ENCODE measurements at places on chromosomes 7 and 10.
A peak's percentile ranks its signal among the peaks of the same experiment; 100 is the strongest.

- DNase-seq, result no peak
Observed at GRCh38 chr10:24804956-24805355, 81.3 kb upstream of the ARHGAP21 start.

- no peak for DNase-seq
Observed at GRCh38 chr10:130329792-130330191, 193.6 kb downstream of the GLRX3 start.

GRCh38 chr7:52897713-52898112 lies 137.7 kb upstream of the POM121L12 start:
- no peak for DNase-seq

- DNase-seq, result no peak
Observed at GRCh38 chr10:60594476-60595051, 183.7 kb upstream of the CDK1 start.

GRCh38 chr10:114753126-114753525 lies 68.5 kb upstream of the FHIP2A start:
- no peak for DNase-seq

- no peak for DNase-seq
Observed at GRCh38 chr7:67564959-67565358, 568.3 kb downstream of the TYW1 start.

DNA sequence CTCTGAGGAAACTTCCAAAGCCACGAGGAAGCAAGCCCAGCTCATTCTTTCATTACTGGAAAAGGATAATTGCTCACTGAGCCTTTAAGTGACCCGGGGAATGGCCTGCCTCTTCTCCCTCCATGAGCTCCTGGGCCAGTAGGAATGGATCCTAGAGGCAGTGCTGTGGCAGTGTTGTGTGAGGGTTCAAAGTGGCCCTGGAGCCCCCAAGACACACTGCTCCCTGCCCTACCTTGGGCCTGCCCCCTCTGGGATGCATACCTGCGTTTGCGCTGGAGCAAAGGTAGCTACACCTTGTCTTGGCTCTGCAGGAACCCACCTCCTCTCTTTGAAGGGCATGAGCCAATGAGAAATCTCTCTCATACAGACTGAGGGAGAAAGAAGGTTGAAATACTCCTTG lies 115.8 kb upstream of the ANLN start:
- DNase-seq, result no peak

DNA sequence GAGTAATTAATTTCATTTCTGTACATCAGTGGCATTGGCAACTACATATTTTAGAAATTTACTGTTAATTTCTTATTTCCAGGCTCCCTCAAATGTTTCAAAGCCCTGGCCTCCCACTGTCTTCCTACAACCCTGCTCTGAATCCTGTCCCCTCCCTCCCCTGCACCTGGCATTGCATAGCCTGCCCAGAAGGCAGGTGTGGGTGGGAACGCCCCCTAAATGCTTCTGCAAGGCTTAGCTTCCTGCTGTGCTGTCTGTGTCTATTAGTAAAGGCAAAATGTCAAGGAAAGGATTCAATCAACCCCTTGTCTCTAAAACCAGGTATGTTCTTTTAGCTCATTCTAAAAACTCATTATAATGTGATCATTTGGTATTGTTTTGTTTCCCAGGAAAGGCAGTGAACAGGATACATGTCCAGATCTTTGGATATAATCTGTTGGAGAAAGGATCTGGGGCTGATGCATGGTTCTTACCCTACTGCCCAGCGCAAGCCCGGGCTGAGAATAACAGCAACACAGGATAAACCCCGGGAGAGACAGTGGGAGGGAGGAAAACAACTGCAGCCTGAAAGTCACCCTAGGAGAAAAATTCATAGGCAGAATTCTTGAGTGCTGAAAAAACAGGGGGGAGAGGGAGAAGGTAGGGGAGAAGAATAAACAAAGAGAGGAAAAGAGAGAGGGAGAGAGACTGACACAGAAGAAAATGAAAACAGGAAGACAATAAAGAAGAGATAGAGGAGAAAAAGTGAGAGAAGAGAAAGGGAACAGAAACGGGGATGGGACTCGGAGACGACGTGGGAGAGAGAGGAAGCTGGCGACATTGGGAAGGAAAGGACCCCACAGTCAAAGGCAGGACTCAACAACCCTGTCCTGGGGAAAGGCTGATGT lies 589 bp downstream of the ZNF488 start:
- DNase-seq, result peak; percentile 58

GRCh38 chr7:4436936-4437335 lies 245.2 kb upstream of the FOXK1 start:
- DNase-seq, result no peak

DNA sequence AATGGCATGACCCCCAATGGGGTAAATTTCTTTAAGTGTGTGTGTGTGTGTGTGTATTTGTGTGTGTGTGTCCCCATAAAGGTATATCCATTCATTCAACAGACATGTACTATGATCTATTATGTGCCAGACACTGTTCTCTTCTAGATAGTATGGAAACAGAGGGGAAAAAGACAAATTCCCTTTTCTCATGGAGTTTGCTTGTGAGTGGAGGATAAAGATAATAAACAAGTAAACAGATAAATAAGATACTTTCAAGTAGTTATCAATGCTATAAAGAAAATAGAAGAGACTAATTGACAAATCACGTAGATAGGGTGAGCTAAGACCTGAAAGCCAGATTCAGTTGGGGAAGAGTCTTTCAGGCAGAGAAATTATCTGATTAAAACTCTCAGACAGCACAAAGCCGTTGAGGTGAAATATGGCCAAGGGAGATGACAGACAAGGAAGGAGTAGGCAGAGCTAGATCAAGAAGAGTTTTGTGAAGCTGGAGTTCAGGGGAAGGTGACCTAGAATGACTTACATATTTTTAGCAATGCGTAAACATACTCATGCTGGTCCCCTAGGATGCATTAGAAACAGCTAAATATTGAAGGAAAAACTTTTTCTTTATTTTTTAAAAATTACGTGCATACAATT lies 45.2 kb upstream of the DMTF1 start:
- DNase-seq, result no peak

GRCh38 chr7:97446361-97446760 lies 285.5 kb upstream of the TAC1 start:
- peak; percentile 15 for DNase-seq

DNA sequence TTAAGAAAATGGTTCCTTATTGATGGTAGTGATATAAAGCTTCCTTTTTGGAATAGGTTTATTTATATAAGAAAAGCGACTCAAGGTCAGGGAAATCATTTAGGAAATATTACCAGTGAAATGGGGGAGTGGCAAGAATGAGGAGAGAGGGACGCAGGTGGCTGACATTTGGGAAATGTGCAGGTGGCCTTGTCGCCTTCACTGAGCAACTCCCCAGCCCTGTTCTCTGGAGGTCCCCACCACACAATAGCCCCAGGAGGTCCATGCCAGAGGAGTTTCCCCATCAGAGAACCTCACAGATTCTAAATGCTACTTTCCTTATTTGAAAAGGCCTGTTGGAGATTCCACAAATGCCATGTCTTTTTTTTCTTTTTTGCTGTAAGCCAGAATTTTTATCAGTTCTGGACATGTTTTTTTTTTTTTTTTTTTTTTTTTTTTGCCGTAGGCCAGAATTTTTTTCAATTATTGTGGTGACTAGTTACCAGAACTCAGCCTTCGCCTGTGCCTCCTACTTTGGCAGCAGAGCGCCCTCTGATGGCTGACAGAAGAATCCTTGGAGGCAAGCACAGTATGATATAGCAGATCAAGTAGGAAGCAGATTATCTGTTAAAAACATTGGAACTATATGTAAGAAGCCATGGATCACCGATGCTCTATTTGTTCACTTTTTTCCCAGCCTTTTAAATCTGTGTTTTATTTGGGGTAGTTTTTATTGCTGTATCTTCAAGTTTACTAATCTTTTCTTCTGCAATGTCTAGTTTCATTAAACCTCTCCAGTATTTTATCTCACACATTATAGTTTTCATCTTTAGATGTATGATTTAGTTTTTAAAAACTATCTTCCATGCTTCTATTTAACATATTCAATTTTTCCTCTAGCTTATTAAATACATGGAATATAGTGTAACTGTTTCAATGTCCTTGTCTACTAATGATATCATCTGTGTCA lies 18.6 kb downstream of the OPALIN start:
- peak; percentile 61 for DNase-seq

DNA sequence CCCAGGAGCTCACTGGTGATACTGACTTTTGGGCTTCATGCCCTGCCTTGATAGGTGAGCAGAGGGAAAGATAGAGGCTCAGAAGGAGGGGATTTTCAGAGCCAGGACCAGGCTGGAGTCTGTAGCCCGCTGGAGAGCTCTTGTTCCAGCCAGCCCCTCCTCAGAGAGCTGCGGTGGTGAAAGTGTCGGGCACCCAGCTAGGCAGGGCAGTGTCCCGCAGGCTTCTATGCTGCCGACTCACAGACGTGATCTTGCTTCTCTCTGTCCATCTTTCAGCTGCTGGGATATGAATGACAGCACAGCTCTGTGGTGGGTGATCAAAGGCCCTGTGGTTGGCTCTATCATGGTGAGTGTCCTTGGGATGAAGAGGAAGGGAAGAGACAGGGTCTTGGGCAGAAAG lies 35.2 kb downstream of the ADCYAP1R1 start:
- no peak for DNase-seq

DNA sequence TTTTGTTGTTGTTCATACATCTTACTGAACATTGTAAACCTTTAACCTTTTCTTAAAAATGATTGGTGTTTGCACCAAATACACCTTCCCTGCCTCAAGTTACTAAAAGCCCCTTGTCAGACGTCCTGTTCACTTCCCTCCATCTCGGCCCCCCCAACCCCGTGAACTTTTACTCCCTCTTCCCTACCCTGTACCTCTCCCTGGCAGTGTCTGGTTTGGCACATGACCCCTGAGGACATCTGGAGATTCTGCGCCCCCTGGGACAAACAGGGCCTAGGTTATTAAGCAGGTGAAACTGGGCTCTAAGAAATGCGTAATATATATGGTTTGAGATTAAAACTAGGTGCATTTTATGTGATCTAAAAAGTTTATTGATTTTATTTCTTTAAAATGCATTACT lies 1.4 kb downstream of the PPP2R2D start:
- no peak for DNase-seq

- DNase-seq, result no peak
Observed at GRCh38 chr10:24706479-24707118, 17.1 kb downstream of the ARHGAP21 start.

GRCh38 chr10:62726142-62726541 lies 78.4 kb upstream of the ADO start:
- no peak for DNase-seq

DNA sequence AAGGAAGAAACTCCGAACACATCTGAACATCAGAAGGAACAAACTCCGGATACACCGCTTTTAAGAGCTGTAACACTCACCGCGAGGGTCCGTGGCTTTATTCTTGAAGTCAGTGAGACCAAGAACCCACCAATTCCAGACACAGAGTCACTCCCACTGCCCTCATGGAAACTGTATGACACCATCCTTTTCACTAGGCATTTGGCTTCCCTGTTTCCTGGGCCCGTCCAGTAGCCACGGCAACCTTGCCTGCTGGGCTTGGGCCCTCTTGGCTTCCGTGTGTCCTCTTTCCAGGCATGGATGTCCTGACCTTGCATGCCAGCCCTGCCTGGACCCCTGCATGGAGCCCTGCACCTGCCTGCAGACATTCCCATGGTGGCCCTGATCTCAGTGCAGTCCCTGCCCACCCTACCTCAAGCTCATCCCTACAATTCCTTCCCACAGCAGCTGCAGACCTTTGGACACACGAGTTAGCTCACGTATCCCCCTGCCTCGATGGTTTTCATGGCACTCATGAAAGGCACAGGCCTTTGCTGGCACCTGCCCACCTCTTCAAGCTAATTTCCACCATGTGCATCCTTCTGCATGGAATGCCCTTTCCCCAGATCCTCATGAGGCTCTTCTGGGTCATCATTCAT lies 6.7 kb downstream of the SH2D4B start:
- DNase-seq, result no peak

GRCh38 chr10:77944519-77944918 lies 18.0 kb upstream of the DLG5 start:
- no peak for DNase-seq

GRCh38 chr7:44377681-44378421 lies 52.5 kb upstream of the CAMK2B start:
- DNase-seq, result no peak

GRCh38 chr10:3094609-3095036 lies 27.3 kb downstream of the PFKP start:
- no peak for DNase-seq

DNA sequence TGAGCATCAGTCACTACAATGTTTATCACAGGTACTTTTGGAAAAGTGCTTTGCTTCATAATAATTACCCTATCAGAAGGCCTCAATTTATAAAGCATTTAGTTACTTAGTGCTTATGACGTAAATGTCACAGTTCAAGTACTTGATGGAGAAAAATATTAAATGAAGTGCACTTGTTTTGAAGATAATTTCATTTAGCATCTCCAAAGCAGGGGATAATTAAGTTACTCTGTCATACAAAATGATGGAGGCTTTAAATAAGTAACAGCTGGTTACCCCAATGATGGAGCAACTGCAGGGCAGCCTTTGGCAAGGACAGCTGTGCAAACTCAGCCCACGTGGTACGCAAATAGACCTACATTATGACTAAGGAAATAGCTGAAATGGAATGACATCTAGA lies 768.8 kb downstream of the GRM8 start:
- DNase-seq, result peak; percentile 93

DNA sequence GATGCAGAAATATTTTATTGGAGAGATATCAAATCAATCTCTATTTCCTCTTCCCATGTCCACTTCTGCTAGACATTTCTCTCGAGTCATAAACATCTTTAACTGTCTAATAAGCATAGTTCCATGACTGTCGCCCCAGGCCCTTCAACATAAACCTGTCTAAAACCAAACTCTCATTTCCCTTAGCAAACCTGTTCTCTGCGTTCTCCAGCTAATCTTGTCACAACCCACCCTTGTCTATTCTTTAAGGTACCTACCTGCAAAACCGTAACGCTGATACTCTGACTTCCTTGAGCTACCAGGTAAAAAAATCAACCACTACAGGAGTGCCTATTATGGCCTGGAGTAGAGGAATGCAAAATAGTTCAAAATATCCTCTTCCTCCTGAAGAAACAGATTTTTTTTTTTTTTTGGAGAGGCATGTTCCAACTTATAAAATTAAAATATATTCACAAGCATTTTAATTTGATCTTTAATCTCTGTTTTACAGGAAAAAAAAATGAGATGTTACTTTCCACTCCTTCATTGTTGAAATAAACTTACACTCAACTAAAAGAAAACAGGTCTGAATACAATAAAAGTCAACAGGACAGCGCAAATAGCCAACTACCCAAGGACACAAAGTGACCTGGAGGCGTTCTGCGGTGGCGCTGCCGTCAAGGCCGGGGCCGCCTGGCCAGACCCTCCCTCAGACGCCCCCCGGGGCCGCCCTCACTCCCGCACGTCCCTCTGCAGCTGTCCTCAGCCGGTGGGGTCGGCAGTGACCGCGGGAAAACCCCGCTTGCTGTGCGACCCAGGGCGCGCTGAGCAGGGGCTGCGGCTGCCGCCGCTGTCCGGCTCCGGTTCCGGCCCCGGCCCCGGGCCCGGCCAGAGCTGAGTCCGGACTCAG lies 765 bp downstream of the SLC25A40 start:
- peak; percentile 64 for DNase-seq
